ENCODE measurements at places on chromosomes 11 and 22.

- no peak for DNase-seq
Observed at GRCh38 chr11:95152876-95153856, 63.5 kb downstream of the ENDOD1 start.

DNA sequence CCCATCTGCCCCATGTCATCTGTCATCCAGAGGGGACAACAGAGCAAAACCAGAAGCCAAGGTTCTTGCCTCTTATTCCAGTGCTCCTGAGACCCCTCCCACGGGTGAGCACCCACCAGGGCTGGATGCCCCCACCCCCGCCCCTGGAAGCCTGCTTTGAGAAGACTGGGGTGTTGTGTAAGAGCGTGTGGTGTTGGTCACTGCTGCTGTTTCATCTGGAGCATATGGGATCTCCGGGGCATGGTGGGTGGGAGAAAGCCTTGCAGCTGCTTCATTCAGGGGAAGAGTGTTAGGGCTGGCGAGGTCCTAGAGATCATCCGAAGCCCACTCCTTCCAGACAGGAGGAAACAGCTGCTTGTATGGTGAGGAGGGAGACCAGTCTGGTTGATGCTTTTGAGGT lies 54.1 kb downstream of the CHRDL2 start:
- no peak for DNase-seq

DNA sequence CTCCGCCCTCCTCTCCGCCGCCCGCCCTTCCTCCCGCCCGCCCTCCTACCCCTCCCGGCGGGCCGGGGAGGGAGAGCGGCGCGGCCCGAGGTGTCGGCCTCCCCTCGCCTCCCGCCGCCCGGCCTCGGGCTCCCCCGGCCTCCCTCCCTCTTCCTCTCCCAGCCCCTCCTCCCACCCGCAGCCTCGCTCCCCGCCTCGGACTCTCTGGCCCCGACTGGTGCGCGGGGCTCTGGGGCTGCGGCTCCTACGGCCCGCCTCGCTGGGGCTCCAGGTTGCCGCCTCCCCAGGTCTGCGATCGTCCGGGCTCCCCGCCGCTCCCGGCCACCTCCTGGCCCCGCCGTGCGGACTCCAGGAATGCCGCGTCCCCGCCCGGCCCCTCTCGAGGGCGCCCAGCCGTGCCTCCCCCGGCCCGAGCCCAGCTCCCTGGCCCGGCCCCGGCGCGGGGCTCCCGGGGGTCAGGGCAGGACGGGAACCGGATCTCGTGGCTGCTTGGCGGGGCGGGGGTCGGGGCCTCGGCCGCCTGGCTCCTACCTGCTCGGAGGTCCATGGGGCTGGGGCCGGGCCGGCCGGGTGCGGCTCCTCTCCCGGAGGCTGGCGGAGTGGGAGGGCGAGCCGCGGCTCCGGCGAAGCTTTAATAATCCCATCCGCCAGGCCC lies at the start of gene CLCF1:
Gene CLCF1 (minus strand): TSS at position 606 of the 655 bp plus-strand sequence. CDS start 59 bp downstream, at position 547.
- DNase-seq = no peak

DNA sequence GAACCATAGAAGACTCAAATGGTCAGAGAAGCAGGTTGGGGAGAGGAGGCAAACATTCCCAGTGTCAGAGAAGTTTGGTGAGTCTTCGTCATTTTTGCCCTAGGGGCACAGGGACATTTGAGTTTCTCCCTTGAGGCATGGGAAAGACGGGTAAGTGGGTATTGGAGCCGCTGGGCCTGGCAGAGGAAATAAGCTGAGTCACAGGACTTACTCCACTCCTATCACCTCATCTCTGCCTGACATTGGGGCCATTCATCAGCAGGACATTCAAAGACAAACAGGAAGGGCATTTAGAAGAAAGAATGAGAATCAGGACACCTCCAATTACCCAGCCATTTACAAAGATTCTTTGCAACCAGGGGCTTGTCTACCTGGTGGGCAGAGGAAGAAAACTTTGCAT lies 100.7 kb upstream of the SEZ6L start:
- DNase-seq = no peak

- no peak for DNase-seq
Observed at GRCh38 chr22:23557036-23557435, 23.1 kb downstream of the IGLL1 start.

- no peak for DNase-seq
Observed at GRCh38 chr11:75873417-75874221, 58.6 kb downstream of the UVRAG start.

DNA sequence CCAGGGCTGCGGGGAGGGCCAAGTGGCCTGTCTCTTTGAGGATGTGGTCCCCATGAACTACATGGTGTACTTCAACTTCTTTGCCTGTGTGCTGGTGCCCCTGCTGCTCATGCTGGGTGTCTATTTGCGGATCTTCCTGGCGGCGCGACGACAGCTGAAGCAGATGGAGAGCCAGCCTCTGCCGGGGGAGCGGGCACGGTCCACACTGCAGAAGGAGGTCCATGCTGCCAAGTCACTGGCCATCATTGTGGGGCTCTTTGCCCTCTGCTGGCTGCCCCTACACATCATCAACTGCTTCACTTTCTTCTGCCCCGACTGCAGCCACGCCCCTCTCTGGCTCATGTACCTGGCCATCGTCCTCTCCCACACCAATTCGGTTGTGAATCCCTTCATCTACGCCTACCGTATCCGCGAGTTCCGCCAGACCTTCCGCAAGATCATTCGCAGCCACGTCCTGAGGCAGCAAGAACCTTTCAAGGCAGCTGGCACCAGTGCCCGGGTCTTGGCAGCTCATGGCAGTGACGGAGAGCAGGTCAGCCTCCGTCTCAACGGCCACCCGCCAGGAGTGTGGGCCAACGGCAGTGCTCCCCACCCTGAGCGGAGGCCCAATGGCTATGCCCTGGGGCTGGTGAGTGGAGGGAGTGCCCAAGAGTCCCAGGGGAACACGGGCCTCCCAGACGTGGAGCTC lies 13.5 kb downstream of the ADORA2A start:
- DNase-seq = no peak

DNA sequence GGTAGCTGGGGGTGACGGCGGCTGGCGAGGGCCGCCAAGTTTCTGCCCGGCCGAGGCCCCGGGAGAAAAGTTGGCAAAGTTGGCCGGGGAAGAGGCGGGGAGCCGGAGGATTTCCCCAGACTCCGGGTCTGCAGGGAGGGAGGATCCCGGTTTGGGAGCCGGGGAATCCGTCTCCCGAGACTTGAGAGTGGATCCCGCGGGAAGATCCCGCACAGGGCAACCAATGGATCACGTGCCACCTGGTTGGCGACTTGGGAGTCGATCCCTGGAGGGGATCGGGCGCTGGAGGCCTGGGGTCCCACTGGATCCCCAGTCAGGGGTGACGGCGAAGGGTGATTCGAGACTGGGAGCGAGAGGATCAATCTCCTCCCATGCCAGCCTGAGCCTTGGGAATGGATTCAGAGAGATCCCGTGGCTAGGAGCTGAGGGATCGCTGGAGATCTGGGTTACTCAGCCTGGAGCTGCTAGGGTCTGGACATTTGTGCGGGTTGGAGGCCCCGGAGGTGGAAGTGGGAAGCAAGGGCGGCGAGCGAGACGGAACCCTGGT lies 394 bp downstream of the KIAA1671 start:
- peak; percentile 67 for DNase-seq

DNA sequence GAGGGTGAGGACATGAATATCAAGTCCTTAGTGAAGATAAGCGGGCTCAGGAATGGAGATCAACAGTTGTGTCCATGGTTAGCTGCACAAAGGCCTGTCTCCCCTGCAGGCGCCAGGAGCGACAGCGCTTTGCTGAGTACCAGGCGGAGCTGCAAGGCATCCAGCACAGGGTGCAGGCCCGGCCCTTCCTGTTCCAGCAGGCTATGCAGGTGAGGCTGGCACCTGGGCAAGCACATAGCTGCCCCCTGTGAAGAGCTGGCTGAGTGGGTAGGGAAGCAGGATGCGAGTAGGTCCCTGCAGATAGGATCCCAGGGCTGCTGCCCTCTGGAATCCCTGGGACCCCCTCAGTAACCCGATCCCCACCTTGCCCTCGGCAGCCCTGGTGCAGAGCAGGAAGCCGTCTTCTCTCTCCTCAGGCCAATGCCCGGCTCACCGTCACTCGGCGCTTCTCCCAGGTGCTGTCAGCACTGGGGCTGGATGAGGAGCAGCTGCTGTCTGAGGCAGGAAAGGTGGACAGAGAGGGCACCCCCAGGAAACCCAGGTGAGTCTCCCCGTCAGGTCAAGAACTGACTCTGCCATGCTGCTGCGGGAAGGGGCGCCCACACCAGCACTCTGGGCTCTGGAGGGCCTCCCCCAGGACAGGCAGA lies 2.6 kb upstream of the SART1 start:
- no peak for DNase-seq

DNA sequence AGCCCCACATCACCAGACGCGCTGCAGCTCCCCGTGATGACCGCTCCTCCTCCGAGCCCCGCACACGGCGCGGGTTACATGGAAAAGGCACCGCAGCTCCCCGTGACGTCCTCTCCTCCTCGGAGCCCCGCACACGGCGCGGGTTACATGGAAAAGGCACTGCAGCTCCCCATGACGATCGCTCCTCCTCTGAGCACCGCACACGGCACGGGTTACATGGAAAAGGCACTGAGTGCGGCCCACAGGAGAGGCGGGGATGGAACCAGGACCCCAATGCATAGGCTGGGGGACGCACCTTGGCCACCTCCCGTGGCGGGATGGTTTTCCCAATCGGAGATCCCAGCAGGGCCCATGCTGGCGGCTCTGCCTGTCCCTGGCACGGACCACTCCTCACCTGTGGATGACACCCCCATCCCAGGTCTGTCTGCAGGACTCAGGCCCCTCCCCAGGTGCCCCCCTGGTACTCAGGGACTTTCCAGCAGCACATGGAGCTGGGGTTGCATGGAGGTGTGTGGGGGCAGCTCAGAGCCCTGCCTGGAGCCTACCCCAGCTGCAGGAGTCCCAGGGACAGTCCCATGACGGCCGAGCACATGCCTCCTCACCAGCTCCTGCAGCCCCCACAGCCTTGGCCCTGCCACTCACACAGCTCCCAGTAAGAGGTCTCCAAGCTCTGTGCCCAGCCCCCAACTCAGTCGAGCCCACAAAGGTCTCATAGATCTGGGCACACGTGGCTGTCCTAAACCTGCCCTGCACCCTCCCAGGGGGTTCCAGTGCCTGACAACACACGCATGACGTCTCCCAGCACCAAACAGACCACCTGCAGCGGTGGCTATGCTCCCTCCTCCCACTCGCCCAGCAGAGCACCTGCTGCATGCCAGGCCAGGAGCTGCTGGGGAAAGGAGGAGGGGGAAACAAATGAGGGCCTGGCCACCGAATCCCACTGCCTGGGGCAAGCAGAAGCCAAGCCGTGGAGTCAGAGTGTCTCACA lies 166.6 kb downstream of the BRD1 start:
- DNase-seq = no peak

GRCh38 chr11:65968600-65969482 lies 7.3 kb downstream of the SART1 start:
- DNase-seq = no peak
